Activated CD4-positive, alpha-beta T cell treated with anti-CD3 and anti-CD28 coated beads, Interleukin-2, amount 10 ng/mL, durations not matched to agents 7 days and 5 days (primary cell): ENCODE measurements at places on chromosomes 4 and X.

GRCh38 chrX:121307449-121307848 lies 260.0 kb downstream of the GLUD2 start:
- H3K4me3 ChIP-seq = no peak overlapping the region
- peaks cover 20% of the 10 kb centered on the region for H3K4me1 ChIP-seq
- no peaks in the 10 kb centered on the region for H3K27me3 ChIP-seq
- H3K27ac ChIP-seq = no peak overlapping the region

- no peak for DNase-seq
- H3K4me3 ChIP-seq = no peak overlapping the region
- H3K27ac ChIP-seq = no peak overlapping the region
- no peaks in the 10 kb centered on the region for H3K36me3 ChIP-seq
- peaks cover 7% of the 10 kb centered on the region for H3K27me3 ChIP-seq
- no peaks in the 10 kb centered on the region for H3K4me1 ChIP-seq
Observed at GRCh38 chr4:154205471-154205870, 286.1 kb downstream of the DCHS2 start.

DNA sequence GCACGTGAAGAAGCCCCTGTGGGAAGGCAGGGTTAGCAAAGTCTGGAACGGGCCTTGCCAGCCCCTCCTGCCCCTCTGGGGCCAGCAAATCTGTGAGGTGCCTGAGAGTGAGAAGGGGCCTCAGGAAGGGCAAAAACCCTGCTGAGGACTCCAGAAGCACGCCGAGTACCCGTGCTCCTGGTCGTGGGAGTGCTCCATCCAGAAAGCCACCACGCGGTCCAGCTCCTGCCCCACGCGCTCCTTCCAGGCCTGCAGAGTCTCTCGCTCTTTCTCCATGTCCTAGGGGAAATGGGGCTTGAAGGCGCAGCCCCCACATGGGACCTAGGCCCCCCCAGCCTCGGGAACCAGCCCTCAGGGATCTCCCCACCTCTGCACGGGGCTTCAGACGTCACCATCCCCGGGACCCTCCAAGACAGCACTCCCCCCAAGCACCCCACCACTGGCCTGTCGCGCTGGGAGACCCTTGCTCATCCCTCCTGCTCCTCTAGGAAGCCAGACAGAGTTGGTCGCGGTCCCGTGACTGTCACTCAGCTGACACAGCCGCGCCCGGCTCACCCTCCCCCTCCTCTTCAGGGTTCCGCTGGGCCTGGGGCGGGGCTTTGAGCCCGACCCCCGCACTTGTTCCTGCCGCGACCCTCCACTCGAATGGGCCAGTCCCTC lies at the start of gene RENBP:
Gene RENBP, minus strand, starts transcription at position 504 of the 660 bp plus-strand sequence. Its CDS starts 33 bp downstream, at position 471.
- H3K27me3 ChIP-seq = no peaks in the 10 kb centered on the region

- H3K4me3 ChIP-seq = no peak overlapping the region
- H3K27ac ChIP-seq = no peak overlapping the region
- no peak for DNase-seq
- H3K36me3 ChIP-seq = no peaks in the 10 kb centered on the region
Observed at GRCh38 chr4:165508372-165509120, 129.7 kb downstream of the CPE start.

DNA sequence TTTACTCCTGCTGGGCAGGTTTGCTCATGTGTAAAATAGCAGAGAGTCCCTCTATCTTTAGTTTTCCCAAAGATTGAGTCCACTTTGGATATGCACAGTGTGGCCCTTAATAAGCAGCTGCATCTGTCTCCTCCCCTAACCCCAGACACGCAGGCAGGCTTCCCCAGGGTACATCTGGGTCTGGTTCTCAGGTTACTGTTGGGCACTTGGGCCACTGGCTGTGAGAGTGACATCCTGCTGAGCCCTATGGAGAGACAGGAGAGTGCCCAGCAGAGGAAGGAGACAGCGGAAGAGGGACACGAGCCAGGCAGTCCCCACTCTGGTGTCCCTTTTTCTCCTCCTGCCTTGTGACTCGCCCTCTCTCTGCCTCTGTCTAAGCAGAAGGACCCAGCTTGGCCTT lies 16.0 kb downstream of the XK start:
- H3K4me1 ChIP-seq = no peaks in the 10 kb centered on the region
- no peak for DNase-seq
- H3K4me3 ChIP-seq = no peak overlapping the region
- H3K27me3 ChIP-seq = no peaks in the 10 kb centered on the region

- no peaks in the 10 kb centered on the region for H3K36me3 ChIP-seq
- H3K27me3 ChIP-seq = peaks cover 3% of the 10 kb centered on the region
- no peak overlapping the region for H3K27ac ChIP-seq
Observed at GRCh38 chr4:186024637-186025407, 44.1 kb upstream of the TLR3 start.

DNA sequence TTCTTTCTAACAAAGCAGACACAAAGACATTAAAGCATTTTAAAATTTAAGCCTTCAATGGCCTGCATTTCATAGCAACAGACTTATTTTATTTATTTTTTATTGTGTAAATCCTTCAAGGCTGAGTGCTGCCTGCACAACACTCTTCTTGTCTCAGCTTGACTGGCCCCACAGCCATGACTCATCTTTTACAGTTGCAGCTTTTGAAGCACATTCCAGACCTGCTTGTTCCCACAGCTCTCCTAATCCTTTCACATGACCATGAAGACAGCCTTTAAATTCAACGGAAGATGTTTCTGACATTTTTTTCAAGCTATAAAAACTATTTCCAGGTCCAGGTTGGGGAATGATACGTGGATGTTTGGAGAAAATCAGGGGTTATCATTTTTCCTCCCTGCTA lies 276.9 kb upstream of the TACR3 start:
- DNase-seq = no peak
- no peaks in the 10 kb centered on the region for H3K4me1 ChIP-seq

DNA sequence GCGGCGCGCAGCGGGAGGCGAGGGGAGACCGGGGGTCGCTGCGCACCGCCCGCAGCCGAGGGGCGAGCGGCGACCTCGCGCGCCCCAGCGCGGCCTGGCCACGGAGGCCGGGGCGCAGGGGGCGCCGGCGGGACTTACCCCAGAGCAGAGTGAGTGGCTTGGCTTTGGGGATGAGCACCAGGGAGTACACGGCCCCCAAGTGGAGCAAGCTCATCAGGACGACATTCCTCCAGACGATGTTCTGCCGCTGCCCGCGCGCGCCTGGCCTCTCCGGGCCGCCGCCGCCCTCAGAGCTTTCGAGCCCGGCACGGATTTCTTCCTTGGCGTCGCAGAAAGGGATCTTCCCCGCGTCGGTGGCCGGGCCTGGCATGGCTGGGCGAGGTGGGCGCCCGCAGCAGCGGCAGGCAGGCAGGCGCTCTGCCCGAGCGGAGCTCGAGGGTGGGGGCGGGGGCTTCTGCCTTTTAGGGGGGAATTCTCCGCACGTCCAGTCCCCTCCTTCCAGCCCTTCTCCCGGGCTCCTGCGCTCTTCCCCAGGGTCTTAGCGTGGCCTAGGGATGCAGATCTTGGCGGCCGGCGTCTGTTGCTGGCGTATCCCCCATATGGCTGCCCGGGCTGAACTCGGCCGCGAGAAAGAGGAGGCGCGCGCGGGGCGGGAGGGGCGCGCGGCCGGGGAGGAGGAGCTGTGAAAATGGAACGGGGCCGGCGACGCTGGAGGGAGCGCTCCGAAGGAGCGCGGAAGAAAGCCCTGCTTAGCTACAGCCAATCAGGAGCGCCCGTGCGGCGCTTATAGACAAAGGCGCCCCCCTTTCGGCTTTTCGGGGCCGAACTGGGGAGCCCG lies at the start of gene SCD5:
Gene SCD5, minus strand, starts transcription at position 629 of the 838 bp plus-strand sequence. Its CDS starts 259 bp downstream, at position 370.
- H3K36me3 ChIP-seq = no peaks in the 10 kb centered on the region
- H3K27ac ChIP-seq = peak within 1 kb of the TSS; percentile 22
- peaks cover 16% of the 10 kb centered on the region for H3K4me1 ChIP-seq
- DNase-seq = peak; percentile 57

GRCh38 chr4:78630615-78631014 lies 79.0 kb downstream of the ANXA3 start:
- no peak overlapping the region for H3K4me3 ChIP-seq
- H3K27ac ChIP-seq = no peak overlapping the region
- no peak for DNase-seq
- H3K4me1 ChIP-seq = peaks cover 13% of the 10 kb centered on the region

GRCh38 chrX:92232182-92232581 lies 453.0 kb downstream of the PCDH11X start:
- no peak for DNase-seq
- no peak overlapping the region for H3K4me3 ChIP-seq
- H3K27ac ChIP-seq = no peak overlapping the region
- no peaks in the 10 kb centered on the region for H3K36me3 ChIP-seq

- no peak overlapping the region for H3K4me3 ChIP-seq
- no peaks in the 10 kb centered on the region for H3K36me3 ChIP-seq
- no peaks in the 10 kb centered on the region for H3K27me3 ChIP-seq
- DNase-seq = no peak
Observed at GRCh38 chrX:120660637-120661036, 30.8 kb upstream of the C1GALT1C1 start.
